ENCODE measurements at places on chromosomes 7 and 10.

GRCh38 chr7:157432541-157432956, 95.7 kb downstream of the DNAJB6 start:
- DNase-seq = no peak

DNA sequence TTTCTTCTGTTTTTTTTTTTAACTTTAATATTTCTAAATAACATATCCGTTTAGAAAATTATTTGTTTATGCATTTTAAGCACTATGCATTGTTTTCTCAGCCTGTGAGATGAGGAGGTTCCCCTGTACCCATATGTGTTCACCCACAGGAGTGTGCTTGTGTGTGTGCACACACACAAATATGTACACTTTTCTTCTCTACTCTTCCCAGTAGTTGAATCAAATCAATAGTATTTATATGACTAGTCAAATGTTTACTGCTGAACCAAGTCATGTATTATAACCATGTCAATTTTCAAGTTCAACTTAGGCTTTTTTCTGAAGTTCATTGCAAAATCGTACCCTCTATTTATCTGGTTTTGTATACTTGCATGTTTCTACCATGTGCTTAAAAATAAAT, 37.3 kb downstream of the HDAC9 start:
- DNase-seq = no peak

GRCh38 chr10:17356820-17357219, 97.6 kb downstream of the ST8SIA6 start:
- no peak for DNase-seq

GRCh38 chr10:43940898-43941837, 292.5 kb upstream of the ZNF32 start:
- DNase-seq = no peak

DNA sequence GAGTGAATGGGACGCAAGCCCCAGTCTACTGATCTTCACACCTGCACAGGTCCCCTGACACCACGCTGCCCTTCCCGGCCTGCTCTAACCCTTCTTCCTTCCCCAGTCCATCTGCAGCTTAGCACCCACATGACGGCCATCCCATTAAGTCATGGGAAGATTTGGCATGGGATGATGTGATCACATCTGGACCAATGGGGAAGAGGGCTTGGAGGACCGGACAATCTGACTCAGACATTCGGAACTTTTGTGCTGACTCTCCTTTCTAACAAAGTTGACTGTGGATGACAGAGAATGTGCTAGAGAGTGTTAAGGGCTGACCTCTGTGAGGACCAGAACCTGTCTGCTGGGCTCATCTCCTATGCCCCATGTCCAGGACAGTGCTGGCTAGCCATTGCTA, 15.6 kb downstream of the CXCL12 start:
- DNase-seq = no peak

- no peak for DNase-seq
Observed at GRCh38 chr10:21080261-21080660, 183.2 kb upstream of the NEBL start.

GRCh38 chr10:123549761-123550454, 116.2 kb upstream of the GPR26 start:
- no peak for DNase-seq

- DNase-seq = no peak
Observed at GRCh38 chr10:78959924-78960285, 108.9 kb upstream of the ZMIZ1 start.

DNA sequence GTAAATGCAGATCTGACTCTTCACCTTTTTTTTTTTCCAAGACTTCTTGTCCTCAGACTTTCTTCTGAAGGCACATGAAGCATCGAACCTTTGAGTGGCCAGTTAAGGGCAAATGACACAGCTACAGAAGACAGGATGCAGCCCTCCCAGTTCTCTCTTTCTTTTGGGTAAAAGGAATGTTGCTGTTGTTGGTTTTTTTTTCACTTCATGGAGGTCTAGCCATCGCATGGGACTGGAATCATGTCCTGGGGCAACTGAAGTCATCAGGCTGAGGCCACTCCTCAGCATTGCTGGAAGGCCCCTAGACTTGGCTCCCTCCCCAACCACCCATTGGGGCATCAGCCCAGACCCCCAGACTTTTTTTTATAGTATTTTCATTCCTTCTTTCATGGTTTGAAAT, 896.5 kb downstream of the SORCS1 start:
- DNase-seq = no peak

GRCh38 chr10:4131407-4132215, 346.6 kb upstream of the KLF6 start:
- no peak for DNase-seq

All from D341Med (cell line).